MCF 10A (cell line): ENCODE measurements at places on chromosomes 4 and X. TPM values are rescaled to one million over a fixed set of nuclear protein-coding genes. Genes with fewer than 3 reads are reported as not detected.
A peak's percentile ranks its signal among the peaks of the same experiment; 100 is the strongest.

- DNase-seq, result no peak
These were observed 6.8 kb downstream of the TXK start for GRCh38 chr4:48127231-48127630.

DNA sequence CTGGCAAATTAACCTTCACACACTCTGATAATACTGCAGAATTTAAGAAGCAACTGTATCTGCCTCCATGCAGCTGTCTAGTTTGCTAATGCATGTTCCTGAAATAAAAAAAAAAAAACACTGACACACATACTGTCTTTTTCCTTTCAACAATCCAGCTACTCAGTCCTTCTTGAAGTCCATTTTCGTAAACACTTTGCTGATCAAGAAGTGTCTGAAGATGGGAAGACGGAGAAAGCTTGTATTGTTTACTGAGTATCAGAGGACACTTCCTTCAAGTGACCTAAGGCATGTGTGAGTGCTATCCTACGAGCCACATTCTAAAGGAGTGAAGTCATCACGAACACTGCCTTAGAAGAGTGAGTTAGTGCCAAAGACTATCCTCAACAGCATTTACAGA lies 82.6 kb downstream of the LUZP4 start:
- peak; percentile 39 for DNase-seq

- peak; percentile 50 for DNase-seq
These were observed 102.0 kb upstream of the GATB start for GRCh38 chr4:151862766-151863165.

The WWC2 gene
- 38.6 and 42.4 TPM in 2 replicates for total RNA-seq

GRCh38 chr4:81541161-81541945 lies 69.6 kb upstream of the RASGEF1B start:
- DNase-seq, result no peak

- peak; percentile 48 for DNase-seq
These were observed 60.2 kb downstream of the MAOB start for GRCh38 chrX:43822014-43822413.

- no peak for DNase-seq
These were observed 38.0 kb downstream of the YIPF6 start for GRCh38 chrX:68536884-68537283.

- DNase-seq, result no peak
These were observed 534.6 kb upstream of the FAM241A start for GRCh38 chr4:111610681-111611080.

DNA sequence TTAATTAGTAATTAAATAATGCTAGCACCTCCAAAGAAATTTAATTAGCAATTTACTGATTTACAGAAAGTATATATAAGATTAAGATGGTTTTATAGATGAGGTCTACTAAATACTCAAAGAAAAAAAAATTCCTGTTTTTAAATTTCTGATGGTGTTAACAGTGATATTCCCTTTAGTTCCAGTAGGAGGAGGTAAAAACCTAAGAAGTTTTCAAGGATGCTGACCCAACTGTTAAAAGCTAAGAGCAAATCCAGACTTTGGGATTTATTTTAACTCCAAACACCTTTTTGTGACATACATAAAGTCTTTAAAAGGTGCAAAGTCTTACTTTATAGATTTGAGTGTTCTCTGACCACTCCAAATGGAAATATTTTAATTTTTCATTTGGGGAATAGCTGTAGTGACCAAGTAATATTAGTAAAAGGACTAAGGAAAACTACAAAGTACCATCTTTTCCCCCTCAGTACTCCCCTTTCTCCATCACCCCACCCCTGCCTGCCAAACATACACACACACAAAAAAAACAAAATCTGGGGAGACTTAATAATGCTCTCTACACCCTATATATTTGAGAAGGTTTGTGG lies 34.2 kb upstream of the CSN1S1 start:
- DNase-seq, result peak; percentile 27

The PITX2 gene
- total RNA-seq, result 0.77 and 0.79 TPM in 2 replicates

DNA sequence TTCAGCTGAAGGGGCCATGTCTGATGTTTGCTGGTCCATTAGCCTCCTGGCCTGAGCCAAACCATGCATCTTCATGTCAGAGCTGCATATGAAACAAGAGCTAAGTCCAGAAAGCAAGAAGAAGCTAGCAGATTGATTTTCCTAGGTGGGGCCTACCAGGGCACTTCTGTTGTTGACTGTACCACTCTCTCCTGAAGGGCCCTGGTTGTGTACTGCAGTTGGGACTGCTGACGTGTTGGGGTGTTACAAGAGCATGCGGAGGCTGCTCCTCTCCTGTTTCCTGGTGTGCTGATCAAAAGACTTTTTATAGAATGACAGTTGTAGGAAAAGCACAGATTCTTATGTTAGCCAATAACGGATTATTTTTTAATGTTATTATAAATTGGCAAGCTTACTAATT lies 145.1 kb downstream of the TBL1X start:
- no peak for DNase-seq

DNA sequence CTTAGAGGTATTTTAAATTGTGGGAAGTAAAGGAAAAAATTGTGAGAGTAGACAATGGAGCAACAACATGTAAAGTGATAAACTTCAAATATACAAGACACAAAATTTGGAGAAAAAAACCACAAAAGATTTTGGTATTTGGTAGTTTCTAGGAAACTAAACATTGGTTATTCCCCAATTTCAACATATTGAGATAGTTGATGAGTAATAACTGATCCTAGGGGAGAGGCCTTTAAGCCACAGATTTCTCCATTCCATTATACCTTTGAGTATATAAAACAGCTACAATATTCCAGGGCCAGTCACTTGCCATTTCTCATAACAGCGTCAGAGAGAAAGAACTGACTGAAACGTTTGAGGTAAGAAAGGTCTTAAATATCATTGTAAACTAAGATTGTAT lies at the start of gene FDCSP:
TSS of gene FDCSP (plus strand) at position 301 of the 400 bp plus-strand sequence. CDS start 5,071 bp downstream, outside the sequence.
- peak; percentile 10 for DNase-seq

GRCh38 chr4:187270154-187270553 lies 546.5 kb upstream of the FAT1 start:
- no peak for DNase-seq

DNA sequence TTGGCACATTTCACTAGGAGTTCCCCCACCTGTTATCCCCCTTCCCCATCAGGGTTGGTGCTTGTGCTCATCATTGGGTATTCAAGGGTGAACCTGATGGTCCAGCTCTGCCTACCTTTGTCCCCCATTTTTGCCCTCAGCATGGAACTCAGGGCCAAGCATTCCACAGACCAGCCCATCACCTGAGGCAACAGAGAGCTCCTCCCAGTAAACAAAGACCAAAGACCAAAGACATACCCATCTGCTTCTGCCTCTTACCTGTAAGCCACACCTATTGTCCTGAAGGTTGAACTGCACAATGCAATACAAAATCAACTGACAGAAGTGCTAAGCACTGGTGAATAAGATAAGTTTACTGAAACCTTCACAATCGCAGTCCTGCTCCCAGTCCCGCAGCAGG lies 237.5 kb downstream of the PAPSS1 start:
- no peak for DNase-seq

GRCh38 chrX:107561468-107562215 lies 66.7 kb upstream of the PRPS1 start:
- DNase-seq, result no peak

- no peak for DNase-seq
These were observed 92.2 kb upstream of the MAGEB10 start for GRCh38 chrX:27715610-27716009.

The PLXNA3 gene
- 47.6 and 48.0 TPM in 2 replicates for total RNA-seq

GRCh38 chr4:100461807-100462605 lies 55.8 kb downstream of the EMCN start:
- peak; percentile 20 for DNase-seq

DNA sequence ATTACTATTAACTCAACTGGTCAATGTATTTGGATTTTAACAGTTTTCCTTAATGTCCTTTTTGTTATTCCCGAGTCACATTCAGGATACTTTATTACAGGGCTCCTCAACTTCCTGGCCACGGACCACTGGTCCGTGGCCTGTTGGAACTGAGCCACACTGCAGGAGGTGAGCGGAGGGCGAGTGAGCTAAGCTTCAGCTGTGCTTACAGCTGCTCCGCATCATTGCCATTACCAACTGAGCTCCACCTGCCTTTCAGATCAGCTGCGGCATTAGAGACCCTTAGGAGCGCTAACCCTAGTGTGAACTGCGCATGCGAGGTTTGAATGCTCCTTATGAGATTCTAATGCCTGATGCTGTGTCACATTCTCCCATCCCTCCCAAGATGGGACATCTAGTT lies 591.7 kb downstream of the CCSER1 start:
- DNase-seq, result no peak

GRCh38 chrX:39811376-39811775 lies 286.4 kb downstream of the BCOR start:
- no peak for DNase-seq

The ZFP42 gene
- total RNA-seq, result not detected in 2 replicates

The CYLC1 gene
- total RNA-seq, result not detected in 2 replicates

- no peak for DNase-seq
These were observed 21.3 kb upstream of the WFS1 start for GRCh38 chr4:6248394-6248793.

The BOD1L1 gene
- total RNA-seq, result 46.8 and 55.4 TPM in 2 replicates

- DNase-seq, result no peak
These were observed 263.8 kb upstream of the NDST3 start for GRCh38 chr4:117770269-117771102.

GRCh38 chrX:77347572-77347971 lies 99.6 kb upstream of the FGF16 start:
- no peak for DNase-seq
